ENCODE measurements at places on chromosomes 11 and 22.

DNA sequence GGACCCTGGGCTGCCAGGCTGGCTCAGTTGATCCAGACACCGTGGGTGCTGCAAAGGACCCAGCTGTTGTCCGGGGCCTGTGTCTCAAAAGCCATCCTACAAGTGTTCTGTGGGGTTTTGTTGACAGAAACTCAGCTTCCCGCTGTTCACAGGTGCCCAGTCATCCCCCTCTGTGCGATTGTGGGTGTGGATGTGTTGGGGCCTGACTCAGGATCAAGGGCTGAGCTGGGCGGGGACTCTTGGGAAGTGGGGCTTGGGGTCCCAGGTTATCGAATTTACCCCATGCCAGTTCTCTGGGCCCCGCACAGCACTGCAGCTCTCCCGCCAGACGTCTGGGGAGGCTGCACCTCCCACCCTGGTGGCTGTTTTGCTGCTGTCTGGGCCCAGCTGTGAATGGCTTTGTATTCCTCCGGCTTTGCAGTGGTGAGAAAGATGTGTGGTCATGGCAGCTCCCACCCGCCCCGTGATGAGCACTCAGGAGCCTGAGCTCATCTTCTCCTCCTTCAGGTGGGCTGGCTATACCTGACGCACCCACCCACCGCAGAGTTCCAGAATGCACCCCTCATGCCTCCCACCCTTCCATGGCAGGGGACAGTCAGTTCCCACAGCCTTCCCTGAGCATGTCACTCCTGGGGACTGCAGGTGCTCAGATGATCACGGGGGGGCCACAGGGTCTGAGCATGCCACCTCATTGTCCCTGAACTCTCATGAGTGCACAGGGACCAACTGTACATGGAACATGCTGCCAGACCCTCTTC lies 3.6 kb upstream of the AP2A2 start:
- DNase-seq, result no peak

DNA sequence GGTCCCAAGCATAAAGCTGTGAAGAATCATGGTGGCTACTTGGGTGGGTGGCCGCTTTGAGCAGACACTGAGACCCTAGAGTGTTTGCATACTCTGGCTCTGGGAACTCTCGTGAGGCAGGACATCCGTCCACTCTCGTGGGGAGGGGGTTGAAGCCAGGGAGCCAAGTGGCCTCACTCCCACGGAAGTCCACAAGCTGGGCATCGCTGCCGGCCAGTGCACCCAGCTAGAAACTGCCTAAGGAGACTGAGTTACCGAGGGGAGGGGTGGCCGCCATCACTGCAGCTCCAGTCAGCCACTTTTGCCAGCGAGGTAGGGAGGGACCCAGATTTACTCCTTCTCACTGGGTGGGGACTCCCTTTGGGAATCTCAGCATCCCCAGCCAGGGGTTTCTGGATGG lies 20.5 kb downstream of the MRGPRX2 start:
- DNase-seq, result no peak

- no peak for DNase-seq
Observed at GRCh38 chr11:5666402-5666793, 18.5 kb downstream of the TRIM5 start.

DNA sequence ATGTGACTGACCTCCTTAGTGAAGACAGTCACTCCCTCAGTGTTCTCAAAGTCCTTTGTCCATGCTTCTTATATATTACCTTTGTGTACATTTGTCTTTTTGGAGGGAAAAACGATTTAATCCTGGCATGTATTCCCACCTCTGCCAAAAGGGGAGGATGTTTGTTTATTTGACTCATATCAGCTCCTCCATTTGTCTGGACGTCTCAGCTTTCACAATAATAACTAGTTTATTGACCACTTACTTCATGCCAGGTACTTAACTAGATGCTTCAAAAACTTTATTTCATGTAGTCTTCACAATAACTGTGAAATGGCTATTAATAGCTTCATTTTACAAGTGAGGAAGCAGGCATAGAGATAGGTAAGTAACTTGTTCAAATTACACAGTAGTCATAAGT lies 5.3 kb downstream of the TBCEL start:
- no peak for DNase-seq

DNA sequence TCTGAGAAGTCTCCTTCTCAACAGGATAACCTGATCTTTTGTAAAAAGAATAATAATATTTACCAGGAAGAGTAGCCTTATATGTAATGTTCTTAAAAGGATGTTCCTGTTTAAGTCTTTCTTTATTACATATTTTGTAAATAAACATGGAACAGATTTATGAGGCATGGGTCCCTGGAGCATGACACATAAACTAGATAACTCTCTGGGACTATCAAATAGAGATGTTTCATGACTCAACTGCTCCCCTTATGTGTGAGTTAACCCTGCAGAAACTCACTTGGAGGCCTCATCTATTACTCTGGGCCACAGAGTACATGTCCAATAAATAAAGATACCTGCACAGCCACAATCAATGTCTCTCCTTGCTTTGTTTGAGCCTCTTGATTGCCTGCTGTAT lies 64.6 kb downstream of the GDPD4 start:
- DNase-seq, result no peak

DNA sequence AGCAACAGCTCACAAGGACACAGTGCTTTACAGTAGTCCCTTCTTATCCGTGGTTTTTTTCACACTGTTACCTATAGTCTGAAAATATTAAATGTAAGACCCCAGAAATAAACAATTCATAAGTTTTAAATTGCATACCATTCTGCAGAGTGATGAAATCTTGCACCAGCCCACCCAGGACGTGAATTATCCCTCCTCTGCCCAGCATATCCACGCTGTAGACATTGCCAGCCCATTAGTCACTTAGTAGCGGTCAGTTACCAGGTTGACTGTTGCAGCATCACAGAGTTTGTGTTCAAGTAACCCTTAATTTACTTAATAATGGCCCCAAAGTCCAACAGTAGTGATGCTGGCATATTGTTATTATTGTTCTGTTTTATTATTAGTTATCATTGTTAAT lies 3.6 kb downstream of the CLTCL1 start:
- DNase-seq, result no peak

- no peak for DNase-seq
Observed at GRCh38 chr11:129331217-129331616, 44.4 kb upstream of the BARX2 start.

DNA sequence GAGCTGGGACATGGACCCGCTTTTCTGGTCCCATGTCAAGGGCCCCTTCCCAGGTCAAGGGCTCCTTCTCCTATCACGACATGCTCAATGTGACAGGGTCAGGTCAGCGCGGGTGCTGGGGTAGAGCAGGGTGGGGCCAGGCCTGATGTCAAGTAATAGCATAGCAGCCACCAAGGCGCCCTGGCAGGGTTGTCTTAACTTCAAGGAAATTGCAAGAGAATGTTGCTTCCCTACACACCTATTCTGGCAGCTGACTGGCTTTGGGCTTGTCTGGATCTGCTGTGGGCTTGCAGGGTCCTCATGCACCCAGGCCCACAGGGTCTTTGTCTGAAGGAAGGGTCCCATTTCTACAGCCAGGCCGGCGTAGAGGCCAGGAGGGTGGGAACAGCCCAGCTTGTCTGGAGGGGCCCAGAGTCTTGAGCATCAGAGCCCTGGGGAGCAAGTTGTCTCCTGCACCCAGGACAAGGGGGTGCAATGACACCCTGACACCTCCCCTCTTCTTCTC lies 71.4 kb downstream of the BUD13 start:
- DNase-seq, result no peak

DNA sequence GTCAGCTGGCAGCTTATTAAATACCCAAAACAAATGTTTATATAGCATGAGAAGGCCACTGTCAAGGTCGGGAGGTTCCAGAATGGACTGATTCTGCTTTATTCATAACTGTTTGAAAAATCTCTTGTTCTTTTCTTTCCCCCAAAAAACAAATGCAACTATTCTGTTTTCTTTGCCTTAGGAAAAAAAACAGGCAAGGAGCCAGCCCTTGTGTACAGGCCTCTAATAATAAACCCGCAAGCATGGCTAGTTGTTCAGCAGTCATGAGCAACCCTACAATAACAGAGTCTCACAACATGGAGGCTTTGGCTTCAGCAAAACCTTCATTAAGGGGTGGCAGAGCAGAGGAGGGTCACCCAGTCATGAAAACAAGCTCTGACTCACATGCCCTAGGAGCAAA lies 191.7 kb downstream of the KIRREL3 start:
- no peak for DNase-seq

DNA sequence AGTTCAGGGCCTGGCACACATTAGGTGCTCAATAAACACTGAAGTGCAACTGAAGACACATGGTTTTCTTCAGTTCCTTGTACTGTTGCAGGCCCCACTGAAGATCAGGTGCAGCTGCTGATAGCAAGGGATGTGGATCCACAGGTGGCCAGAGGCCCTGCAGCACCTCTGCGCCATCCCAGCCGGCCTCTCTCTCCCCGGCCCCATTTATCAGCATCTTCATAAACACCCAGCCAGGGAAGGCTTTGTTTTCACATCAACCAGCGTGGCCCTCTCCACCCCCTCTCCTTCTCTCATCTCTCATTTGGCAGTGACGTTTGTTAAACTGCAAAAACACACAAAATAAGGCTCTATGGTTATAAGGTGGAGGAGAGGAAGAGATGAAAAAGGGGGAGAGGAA lies 528.8 kb downstream of the BUD13 start:
- no peak for DNase-seq
